KBM-7 (cell line): ENCODE measurements at places on chromosomes 2 and 18.
A peak's percentile ranks its signal among the peaks of the same experiment; 100 is the strongest.

GRCh38 chr2:58913082-58913726 is 672.1 kb upstream of the FANCL start:
- no peak for DNase-seq

DNA sequence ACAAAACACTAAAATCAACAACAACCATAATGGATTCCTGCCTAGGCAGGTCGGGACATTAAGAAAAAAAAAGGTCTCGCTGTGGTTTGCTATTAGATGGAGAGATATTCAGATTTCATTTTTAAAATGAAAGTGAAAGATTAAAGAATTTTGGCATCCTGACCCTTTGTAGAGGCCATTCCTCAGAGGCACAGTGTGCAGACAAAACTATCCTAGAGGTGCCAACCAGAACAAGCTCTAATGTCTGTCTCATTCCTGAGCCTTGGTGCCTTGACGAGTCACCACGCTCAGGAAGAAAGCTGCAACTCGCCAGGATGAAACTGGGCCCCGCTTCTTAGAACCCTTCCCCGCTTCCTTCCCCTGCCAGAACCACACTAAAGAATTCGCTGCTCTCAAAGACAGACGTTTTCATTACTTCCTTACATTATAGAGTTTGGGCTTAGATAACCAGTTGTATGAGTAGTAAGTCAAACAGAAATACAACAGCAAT is 156.0 kb downstream of the TGIF1 start:
- DNase-seq, result peak; percentile 55

GRCh38 chr2:216257089-216257488 is 115.2 kb downstream of the MARCHF4 start:
- DNase-seq, result no peak

- no peak for DNase-seq
Measured at GRCh38 chr2:159793326-159793725, 4.7 kb downstream of the CD302 start.

DNA sequence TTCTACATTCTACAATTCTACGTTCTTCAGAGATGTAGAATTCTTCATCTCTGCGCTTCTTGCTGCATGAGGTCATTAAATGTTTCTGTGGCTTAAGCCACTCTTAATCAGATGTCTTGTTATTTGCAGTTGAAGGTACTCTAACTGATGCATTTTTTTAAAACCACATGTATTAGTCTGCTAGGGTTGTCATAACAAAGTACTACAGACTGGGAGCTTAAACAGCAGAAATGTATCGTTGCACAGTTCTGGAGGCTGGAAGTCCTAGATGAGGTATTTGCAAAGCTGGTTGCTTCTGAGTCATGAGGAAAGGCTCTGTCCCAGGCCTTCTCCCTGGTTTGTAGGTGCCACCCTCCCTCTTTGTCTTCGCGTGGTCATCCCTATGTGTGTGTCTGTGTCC is 176.3 kb upstream of the GLI2 start:
- DNase-seq, result no peak

DNA sequence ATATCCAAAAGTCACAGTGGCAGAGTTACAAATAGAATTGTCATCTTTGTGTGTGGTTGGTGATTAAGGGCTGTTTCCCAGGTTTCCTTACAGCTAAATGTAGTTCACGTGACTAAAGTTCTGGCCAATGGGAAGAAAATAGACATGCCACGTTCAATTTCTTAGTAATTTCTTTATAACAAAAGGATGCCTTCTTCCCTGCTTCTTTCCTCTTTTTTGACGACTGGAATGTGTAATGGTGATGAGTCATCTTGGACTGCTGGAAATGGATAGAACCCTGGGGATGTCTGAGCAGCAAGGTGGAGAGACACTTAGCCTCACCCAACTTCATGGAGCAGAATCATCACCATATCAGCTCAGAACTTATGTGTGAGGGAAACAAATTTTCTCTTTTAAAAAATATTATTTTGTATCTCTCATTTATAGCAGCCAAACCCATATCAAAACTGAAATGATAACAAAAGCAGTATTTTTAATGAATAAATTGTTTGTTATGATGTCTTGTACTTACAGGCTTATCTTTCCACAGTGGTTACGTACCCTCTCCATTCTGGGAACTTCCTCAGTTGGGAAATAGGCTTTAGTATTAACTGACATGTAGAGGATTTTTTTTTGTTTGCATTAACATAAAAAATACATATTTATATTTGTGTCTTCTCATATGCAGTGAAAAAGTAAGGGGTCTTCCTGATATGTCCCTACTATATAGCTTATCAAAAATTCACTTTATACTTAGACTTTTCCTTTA is 91.1 kb upstream of the CDH2 start:
- DNase-seq, result no peak

DNA sequence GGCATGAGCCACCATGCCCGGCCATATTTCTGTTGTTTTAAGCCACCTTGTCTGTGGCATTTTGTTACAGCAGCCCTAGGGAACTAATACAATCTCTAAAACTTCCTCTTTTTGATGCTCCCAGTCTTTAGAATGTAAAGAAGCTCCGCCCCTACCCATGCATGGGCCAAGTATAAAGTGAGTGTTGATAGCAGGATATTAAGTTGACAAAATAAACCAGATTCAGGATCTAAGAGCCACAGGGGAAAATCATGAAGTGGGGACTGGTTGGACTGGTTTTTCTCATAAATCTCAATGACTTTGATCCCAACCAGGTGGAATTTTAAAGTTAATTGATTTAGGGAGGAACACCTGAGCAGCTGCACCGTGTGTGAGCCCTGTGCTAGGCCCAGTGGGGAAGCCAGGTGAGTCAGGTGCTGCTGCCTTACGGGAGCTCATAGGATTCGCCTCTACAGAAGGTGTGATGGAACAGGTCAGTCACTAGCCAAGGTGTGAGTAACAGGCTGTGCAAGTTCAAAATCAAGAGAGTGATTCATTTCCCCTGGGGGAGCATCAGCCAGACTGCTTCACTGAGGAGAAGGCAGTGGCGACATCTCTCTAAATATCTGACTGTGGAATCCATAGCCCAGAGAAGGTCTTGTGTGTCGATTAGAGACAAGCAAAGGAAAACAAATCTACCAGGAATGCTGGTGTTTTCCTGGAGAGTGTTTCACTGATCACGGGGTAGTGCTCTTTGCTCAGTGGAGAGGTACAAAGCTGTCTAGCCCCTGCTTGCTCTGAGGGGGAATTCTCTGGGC is 63.0 kb upstream of the MSH2 start:
- DNase-seq, result peak; percentile 51

GRCh38 chr18:72637721-72638120 is 93.6 kb upstream of the CBLN2 start:
- no peak for DNase-seq

DNA sequence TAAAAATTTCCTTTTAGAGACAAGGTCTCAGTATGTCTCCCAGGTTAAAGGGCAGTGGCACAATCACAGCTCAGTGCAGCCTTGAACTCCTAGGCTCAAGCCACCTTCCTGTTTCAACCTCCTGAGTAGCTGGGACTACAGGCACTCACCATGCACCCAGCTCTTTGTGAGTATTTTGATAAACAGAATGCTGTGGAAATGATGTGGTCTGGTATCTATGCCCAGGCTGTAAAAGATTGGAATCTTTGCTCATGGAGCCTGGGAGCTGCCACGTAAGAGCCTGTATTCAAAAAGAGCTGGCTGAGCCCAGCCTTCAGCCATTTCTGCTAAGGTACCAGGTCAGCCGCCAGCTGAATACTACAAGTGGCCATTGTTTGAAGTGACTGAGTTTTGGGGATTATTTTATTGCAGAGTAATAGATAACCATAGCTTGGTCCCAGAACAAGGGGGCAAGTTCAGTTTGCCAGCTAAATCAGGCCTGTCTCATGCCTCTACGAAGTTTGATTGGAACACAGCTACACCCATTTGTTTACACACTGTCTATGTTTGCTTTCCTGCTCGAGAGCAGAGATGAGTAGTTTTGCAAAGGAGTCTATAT is 21.3 kb upstream of the ARL5A start:
- no peak for DNase-seq

DNA sequence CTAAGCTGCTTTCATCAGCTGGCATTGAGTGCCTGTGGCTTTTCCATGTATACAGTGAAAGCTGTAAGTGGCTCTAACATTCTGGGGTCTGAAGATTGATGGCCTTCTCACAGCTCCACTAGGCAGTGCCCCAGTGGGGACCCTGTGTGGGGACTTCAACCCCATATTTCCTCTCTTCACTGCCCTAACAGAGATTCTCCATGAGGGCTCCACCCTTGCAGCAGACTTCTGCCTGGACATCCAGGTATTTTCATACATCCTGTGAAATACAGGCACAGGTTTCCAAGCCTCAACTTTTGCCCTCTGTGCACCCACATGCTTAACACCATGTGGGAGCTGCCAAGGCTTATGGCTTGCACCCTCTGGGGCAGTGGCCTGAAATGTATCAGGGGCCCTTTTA is 188.2 kb upstream of the SYT4 start:
- DNase-seq, result no peak

DNA sequence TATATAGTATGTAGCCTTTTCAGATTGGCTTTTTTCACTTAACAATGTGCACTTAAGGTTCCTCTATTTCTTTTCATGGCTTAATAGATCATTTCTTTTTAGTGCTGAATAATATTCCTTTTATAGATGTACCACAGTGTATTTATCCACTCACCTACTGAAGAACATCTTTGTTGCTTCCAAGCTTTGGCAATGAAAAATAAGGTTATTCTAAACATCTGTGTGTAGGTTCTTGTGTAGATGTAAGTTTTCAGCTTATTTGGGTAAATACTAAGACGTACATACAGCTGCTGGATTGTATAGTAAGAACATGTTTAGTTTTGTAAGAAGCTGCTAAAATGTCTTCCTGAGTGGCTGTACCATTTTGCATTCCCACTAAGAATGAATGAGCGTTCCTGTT is 68.3 kb upstream of the RASGRP3 start:
- no peak for DNase-seq

DNA sequence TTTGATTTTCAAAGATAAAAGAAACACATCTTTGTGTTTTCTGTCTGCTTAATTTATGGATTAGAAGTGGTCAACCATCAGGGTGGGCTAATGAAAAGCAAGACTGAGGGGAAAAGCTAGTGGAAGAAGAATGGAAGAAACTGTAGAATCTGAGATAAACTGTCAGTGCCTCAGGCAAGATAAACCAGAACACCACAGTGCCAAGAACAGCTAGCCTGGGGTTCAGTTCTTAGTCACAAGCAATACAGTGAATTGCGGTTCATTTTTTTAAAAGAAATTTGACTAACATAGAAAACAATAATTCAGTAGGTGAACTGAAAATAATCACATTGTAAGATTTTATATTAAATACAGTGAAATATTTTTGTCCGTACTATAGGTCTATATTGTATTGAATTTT is 22.0 kb upstream of the LNPK start:
- no peak for DNase-seq

DNA sequence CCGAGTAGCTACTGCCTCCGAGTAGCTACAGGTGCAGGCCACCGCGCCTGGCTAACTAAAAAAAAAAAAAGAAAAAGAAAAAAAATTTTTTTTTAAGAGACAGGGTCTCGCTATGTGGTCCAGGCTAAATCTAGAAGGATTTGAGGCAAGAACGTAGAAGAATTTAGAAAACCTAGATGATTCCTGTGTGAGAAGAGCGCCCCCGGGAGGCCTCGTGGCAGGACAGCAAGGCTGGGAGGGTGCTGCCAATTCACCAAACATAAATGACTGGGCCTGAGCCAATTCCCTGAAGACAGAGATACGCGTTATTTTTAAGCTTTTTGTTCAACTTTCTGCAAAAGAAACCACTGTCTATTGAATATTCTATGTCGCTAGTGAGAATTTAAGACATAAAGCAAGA is 90.1 kb upstream of the TGFA start:
- DNase-seq, result peak; percentile 72

- no peak for DNase-seq
Measured at GRCh38 chr2:25994509-25994908, 12.2 kb upstream of the KIF3C start.
